Stimulated activated CD8-positive, alpha-beta memory T cell treated with anti-CD3 and anti-CD28 coated beads, Interleukin-7, amount 100 ng/mL, for 24 hours (primary cell): ENCODE measurements at places on chromosomes 5 and 9.

DNA sequence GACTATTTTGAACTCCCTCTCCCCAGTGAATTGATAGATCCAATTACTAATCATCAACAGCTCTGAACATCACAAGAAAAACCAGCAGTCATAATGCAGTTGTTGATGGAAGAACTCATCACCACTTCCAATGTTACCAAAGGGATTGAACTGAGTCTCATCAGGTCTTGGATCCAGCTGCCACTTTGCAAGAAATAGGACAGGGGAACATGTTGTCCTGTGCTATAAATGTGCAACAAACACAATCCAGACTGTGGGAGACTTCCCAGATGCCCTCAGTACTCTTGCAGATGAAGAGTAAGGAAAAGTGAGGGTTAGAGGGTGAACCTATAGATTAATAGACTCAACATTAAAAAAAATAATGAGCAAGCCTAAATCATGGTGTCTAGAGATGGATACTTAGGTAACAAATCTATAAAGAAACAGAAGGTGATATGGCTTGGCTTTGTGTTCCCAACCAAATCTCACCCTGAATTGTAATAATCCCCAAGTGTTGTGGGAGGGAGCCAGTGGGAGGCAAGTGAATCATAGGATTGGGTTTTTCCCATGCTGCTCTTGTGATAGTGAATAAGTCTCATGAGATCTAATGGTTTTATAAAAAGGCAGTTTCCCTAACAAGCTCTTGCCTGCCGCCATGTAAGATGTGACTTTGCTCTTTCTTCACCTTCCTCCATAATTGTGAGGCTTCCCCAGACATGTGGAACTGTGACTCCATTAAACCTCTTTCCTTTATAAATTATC lies 63.4 kb upstream of the PAPPA start:
- no peak for DNase-seq

DNA sequence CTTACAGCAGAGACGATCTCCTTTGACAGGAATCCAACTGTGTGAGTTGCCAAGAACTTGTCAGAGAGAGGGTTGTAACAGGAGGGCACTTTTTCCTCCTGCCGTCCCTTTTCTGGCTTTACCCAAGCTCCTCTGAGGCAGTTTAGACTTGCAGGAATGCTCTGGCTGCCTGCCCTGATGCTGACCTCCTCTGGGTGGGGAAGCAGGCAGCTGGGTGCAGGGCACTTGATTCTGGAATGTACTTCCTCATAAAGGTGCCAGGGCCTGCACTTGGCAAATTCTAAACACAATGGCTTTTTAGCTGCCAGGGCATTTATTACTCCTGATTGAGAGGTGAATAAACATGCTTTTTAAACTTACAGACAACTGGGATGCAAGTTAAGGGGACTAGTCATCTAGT lies 190.4 kb downstream of the EPB41L4A start:
- DNase-seq: no peak

GRCh38 chr9:114894609-114895433 lies 35.6 kb downstream of the TNFSF8 start:
- no peak for DNase-seq

- DNase-seq: no peak
Observed at GRCh38 chr5:178464431-178465048, 125.7 kb downstream of the COL23A1 start.

DNA sequence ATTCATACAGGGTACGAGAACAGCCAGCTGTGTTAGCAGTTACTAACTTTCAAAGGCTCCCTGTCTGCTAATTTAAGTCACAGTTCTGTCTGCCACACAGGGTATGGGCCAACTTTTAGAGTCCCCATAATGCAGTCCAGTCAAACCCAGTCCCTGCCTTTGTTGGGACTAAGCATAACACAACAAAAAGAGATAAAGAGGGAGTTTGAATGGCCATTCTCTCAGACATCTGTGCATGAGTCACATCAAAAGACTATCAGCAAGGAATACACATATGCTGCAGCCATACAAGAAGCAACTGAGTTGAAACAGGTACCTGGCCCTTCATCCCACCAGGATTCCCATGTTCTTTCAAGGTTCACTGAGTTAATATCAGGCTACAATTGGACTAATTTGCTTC lies 744.5 kb upstream of the C9orf72 start:
- DNase-seq: no peak
